ENCODE measurements at places on chromosomes 6 and 20. TPM values are rescaled to one million over a fixed set of nuclear protein-coding genes. Genes with fewer than 3 reads are reported as not detected.

Gene RSPH9
- polyA plus RNA-seq, result 0.09 TPM

Gene WFDC12
- not detected for polyA plus RNA-seq

Gene HLA-DPA1
- not detected for polyA plus RNA-seq

Gene TMEM200A
- not detected for polyA plus RNA-seq

Gene GINS1
- 30.7 TPM for polyA plus RNA-seq

Gene DEF6
- polyA plus RNA-seq, result 0.07 TPM
